Stimulated activated CD8-positive, alpha-beta memory T cell treated with anti-CD3 and anti-CD28 coated beads, Interleukin-7, amount 100 ng/mL, for 1 hour (primary cell): ENCODE measurements at places on chromosomes 2 and 18.

GRCh38 chr18:56009411-56009810 lies 421.4 kb upstream of the TCF4 start:
- no peak for DNase-seq

DNA sequence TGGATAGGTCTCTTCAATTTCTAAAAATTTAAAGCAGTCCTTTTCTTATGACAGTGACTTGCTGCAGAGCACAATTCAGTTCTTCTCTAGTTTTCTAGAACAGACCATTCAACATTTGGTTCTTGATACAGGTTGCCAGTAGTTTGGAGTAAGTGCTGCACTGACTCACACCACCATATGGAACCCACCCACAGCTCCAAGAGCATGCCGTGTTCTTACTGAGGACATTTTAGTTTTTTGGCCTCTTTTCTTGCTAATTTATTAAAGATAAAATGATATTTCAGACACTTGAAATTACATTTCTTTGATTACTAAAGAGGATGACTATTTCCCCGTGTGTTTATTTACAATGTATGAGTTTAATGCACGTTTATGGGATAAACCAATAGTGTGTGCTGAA lies 120.0 kb downstream of the COL4A4 start:
- no peak for DNase-seq

GRCh38 chr2:74979844-74980243 lies 21.4 kb downstream of the POLE4 start:
- DNase-seq: no peak

DNA sequence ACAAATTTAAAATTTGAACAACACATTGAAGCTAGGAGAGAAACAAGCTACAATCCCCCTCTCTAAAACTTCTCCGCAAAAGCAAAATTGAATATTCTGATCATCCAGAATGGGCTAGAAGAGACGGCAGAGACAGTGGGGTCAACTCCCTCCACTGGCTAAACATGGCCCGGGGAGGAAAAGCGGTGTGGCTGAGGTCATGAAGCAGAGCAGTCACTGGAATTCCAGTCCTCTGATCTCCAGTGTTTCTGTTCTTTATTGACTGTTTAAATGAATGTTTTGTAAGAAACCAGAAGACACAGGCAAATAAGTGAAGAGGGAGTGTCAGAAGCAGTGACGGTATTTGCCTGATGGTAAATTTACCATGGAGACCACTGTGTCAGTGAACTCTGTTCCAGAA lies 116.2 kb downstream of the GAREM1 start:
- DNase-seq: no peak

DNA sequence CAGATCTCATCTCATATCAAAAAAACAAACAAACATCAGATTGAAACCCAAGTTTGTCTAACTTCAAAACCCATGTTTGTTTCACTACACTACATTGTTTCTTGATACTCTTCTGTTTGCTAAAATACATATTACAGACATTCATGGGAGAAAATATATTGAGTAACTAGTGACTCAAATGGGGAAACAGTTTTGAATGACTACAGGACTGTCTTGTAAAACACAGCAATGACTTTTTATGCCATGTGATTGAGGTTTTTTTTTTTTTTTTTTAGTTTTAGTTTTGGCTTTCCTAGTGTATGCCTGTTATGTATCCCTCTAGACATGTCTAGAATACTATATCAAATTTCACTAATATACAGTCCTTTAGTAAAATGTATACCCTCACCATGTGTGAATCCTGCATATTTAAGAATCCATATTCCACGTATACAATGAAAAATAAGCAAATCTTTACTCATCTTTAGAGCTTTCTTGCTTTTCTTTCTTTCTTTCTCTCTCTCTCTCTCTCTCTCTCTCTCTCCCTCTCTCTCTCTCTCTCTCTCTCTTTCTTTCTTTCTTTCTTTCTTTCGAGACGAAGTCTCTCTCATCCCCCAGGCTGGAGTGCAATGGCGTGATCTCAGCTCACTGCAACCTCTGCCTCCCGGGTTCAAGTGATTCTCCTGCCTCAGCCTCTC lies 46.6 kb upstream of the SERTAD2 start:
- DNase-seq: no peak

DNA sequence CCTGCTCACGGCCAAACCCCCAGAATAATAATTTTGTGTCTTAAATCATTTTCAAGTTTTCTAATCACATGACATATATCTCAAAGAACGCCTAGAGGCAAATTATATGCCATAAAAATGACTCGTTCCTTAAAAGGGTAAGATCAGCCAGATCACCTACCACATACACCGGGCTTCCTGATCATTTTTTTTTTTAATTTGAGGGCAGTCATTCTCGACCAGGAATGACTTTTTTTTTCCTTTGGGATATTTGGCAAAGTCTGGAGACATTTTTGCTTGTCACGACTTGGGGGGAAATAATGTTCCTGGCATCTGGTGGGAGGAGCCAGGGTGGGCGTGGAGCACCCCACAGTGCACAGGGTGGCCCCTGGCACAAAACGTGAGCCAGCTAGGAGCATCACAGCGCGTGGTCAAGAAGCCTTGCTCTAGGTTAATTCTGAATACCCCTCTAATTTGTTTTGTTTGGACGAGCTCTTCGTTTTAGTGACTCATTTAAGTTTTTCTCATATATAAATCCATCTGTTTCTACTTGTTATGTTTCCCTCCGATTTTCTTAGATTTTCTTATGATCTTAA lies 94.9 kb downstream of the TWIST2 start:
- DNase-seq: no peak

DNA sequence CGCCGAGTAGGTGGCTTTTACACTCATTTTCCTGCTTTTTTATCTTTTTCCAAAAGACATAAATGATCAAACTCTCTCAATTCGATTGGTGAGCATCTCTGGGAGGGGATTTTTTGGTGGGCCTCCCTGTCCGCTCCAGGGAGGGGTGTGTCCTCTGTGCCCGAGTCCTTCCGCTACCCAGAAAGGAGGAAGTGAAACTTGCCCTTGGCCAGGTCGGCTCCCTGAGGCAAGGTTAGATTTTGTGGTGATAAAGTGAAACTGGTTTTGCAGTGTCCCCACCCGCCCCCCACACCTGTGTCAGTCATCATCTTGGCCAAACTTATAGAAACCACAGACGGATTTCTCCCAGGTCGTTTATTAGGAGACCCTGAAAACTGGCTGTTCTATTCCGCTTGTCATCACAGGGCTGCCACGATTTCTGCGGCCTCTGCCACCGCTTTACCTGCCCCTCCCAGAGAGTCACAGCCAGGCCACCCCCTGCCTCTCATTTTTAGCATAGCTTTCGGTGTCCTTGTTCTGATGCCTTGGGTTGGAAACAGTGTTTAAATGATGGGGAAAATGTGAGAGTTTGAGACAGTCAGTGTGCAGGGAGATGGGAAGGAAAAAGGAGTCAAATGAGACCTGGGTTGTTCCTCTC lies 93.6 kb downstream of the SH3BP4 start:
- no peak for DNase-seq

DNA sequence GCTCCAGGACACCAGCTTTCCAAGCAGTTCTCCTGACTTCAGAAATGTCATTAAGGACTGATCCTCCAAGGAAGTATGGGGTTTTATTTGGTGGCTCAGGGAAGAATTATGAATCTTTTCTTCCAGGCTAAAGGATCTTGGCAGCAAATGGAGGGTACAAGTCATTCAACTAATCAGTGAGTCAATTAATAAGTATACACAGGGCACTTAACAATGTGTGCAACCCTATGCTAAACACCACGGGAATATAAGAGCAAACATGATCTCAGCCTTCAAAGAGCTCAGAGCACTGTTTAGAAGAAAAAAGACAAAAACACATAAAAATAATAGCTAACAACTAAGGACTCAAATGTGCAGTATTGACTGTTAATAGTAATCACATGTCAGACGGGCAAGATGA lies 234.5 kb downstream of the SETBP1 start:
- no peak for DNase-seq

- DNase-seq: no peak
Observed at GRCh38 chr2:180722551-180723239, 257.7 kb upstream of the UBE2E3 start.

- DNase-seq: no peak
Observed at GRCh38 chr2:9735335-9735734, 104.5 kb upstream of the YWHAQ start.

DNA sequence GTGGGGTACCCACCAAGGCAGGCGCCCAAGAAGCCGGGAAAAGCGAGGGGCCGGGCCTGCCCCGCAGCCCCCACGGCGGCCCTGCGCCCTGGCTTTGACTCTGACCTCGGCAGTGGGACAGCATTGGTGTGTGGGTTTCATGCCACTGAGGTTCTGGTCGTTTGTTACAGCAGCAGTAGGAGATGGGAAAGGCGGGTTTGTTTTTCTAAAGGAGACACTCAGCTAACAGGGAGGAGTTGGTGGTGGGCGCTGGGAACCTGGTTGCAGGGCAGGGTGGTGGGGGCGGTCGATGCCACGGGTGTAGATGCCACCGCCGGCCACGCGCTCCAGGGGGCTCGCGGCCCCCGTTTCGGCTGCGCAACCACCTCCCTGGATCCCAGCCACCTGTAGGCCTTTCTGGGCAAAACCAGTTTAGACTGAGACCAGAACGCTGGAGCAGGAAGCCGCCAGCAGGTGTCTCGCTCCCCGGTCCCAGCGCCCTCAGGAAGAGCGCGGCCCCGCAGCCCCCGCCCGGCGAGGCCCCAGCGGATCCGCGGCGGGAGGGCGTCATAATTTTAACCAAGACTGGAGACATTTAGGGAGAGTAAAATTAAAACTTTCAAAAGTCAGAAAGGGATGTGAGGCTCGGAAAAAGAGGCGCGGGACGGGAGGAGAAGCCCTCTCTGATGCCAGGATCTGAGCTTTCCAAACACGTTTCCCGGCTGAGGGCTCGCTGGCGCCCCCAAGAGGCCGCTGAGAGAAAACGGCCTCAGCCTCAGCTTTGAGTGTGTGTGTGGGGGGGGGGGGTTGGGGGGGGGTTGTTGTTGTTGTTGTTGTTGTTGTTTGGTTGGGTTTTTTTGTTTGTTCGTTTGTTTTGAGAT lies 17.4 kb downstream of the CIDEA start:
- DNase-seq: no peak

DNA sequence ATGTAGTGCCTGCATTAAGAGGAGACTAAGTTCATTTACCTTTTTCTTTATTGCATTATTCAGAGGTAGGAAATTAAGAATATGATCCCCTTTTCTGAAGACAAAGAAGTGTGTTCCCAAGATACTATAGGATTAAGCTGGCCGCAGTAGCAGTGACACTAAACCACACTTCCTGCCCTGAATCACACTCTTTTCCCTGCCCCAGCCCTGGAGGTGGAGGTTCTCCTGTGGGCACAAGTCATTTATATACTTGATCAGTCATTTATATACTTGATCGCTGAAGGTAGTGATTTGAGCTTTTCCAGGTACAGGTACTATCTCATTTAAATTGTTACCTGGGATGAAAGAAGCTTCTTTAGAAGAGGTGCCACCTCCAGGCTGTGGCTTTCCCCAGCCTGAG lies 78.6 kb downstream of the ARMC9 start:
- no peak for DNase-seq

GRCh38 chr2:173986805-173987204 lies 21.6 kb upstream of the SP3 start:
- DNase-seq: no peak

- no peak for DNase-seq
Observed at GRCh38 chr18:42178376-42179080, 223.5 kb downstream of the PIK3C3 start.

GRCh38 chr2:148725564-148725963 lies 81.0 kb downstream of the EPC2 start:
- DNase-seq: no peak

DNA sequence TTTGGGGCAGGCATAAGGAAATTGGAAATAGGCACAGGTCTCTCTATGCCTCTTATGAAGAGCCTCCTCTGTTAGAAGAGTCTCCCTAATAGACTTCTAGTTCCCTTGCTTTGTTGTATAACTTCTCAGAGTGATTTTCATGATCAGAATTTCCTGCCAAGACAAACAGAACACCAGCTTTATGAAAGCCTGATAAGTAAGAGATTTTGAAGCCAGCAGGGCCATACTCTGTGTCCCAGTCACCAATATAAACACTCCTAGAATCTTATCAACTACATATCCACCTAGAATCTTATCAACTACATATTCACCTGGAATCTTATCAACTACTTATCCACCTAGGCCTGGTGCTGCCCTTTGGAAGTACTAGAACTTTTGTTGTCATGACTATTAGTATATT lies 579.5 kb downstream of the ARHGAP15 start:
- DNase-seq: no peak

GRCh38 chr2:238846378-238846627 lies 1.6 kb upstream of the TWIST2 start:
- no peak for DNase-seq

GRCh38 chr2:20130821-20131645 lies 79.6 kb upstream of the LAPTM4A start:
- no peak for DNase-seq

DNA sequence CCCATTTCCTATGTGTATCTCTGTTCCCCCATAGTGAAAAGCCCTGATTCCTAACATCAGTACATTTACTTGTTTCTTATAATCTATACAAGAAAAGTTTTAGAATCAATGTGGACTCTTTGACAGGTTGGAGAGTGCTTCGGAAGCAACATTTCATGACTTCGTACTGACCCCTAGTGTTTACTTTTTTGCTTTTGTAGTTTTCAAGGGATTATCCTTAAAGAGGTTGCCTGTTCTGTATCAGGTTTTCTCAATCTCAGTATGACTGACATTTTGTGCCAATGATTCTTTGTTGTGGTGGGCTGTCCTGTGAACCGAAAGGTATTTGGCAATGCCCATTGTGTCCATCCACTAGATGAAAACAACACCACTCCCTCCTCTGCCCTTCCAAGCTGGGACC lies 43.3 kb upstream of the SERPINB2 start:
- DNase-seq: no peak

DNA sequence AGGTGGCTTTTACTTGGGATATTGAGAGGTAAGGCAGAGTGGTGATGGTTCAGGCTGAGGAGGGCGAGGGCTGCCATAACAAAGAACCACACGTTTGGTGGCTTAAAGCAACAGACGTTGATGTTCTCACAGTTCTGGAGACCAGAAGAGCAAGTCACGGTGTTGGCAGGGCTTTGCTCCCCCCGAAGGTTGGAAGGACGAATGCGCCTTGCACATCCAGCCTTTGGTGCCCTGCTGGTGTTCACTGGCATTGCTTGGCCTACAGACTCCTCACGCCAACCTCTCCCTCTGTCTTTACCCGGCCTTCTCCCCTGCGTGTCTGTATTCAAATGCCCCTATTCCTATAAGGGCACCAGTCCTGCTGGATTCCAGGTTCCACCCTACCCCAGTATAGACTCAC lies 125.4 kb downstream of the TPO start:
- no peak for DNase-seq
